ENCODE measurements at places on chromosomes 7 and 10.
A peak's percentile ranks its signal among the peaks of the same experiment; 100 is the strongest.

DNA sequence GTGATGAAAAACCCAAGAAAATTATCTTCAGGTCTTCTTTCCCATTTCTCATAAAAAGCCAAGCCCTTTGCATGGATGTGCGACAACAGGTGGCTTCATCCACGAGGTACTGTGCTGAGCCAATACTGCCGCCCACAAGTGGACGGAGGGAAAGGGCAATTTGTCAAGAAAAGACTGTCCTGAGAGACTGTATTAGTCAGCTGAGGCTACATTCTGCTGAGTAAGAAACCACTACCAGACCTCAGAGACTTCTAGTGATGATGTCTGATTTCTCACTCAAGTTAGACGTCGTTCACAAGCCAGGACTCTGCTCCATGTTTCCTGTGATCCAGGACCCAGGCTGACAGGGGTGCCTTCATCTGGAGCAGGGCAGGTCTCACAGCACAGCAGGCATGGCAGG is 171.5 kb upstream of the CDCA7L start:
- no peak for DNase-seq

DNA sequence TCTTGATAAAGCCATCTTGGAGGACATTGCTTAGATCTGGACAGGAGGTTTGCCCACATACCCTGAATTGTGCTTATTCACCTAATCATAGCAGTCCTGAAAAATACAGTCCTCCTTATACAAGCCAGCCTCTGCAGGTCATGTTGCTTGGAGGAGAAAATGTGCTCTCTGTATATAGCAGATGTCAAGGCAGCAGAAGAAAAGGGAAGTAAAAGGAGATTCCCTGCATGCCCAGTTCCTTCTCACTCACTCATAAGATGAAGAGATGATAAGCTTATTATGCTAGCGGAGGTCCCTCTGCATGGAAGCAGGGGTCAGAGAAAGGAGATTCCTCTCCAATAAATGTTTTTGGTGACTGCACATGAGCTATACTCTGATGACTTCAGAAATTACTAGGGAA is 458.8 kb upstream of the ZMIZ1 start:
- no peak for DNase-seq

DNA sequence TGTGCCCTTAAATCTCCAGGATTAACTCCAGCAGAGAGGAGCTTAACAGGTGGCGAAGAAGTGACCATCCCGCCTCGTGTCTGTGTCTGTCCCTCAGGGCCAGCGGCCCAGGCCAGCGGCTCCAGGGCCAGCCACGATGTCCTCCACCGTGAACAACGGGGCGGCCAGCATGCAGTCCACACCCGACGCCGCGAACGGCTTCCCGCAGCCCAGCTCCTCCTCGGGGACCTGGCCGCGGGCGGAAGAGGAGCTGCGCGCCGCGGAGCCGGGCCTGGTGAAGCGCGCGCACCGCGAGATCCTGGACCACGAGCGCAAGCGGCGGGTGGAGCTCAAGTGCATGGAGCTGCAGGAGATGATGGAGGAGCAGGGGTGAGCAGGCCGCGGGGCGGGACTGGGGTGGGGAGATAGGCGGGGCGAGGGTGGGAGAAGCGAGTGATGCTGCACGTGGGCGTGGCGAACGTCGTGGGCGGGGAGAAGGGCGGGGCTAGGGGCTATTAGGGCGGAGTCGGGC is 33.3 kb downstream of the SRRM3 start:
- no peak for DNase-seq

DNA sequence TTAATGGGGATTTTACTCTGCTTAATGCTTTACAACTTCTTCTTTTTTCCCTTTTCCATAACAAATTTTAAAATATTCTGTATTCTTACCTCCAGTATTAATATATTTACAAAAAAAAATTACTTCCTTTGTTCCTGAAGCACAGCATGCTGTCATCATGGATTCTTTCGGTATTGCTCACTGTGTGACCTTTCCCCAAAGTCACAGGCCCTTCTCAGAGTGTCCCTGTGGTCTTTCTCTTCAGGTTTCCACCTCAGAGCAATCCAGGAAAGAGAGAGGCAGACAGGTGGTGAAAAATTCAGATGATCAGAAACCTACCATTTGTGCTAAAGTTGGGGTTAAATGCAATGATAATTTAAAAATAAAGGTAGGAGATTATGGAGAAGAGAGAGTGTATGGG is 13.0 kb downstream of the AOAH start:
- DNase-seq, result no peak

- DNase-seq, result no peak
Measured at GRCh38 chr7:52775876-52776275, 259.6 kb upstream of the POM121L12 start.

DNA sequence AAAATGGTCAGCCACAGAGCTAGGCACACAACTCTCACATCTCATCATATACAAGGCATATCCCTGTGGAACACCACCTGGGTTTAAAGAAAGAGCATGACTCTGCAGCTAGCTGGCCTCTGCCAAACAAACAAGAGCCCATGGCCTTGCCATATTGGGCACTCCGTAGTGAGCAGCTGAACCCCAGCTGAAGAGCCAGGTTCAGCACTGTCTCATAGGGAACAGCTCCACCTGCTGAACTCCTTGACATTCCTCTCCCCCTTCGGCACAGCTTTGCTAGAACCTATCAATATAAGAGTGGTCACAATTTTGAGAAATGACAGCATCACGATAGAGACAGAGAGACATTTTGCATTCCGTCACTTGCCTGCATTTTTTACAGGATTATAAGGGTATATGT is 20.0 kb downstream of the SORCS1 start:
- no peak for DNase-seq

DNA sequence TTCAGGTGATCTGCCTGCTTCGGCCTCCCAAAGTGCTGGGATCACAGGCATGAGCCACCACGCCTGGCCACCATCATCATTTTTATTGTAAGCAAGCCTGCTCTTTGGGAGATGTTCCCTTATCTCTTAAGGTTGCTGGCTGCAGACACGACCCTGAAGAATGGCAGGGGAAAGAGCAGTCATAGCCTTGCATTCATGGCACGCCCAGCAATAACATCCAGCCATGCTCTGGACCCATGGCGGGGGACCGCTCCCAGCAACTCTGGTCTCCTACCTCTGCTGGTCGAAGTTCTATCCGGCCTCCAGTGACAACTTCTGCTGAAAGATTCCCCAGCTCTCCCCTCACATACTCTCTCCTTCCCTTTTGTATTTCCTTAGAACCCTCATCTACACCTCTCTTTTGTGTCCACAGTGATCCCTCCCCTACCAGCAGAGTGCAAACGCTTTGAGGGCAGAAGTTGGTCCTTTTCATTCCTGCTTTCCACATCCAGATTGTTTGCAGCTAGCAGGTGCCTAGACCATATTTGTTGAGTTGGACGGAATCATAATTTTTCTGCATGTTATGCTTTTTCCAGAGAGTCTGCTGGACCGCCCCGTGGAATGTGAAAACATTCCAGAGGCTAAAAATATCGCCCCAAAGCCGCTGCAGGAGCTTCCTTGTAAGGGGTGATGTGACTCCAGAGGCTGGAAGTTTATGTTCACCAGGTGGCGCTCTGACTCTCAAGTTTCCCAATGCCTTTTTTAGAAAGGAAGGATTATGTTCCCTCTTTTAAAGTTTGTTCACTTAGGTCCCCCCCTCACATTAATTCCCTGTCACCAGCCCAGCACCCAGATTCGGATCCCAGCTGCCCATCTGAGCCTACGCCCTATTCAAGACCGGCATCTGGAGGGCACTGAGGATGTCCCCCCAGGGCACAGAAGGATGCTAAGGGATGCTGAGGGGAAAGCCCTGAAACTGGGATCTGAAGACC is 4.3 kb upstream of the MARVELD1 start:
- peak; percentile 72 for DNase-seq

GRCh38 chr7:56053993-56054392 is 2.4 kb downstream of the CCT6A start:
- no peak for DNase-seq

DNA sequence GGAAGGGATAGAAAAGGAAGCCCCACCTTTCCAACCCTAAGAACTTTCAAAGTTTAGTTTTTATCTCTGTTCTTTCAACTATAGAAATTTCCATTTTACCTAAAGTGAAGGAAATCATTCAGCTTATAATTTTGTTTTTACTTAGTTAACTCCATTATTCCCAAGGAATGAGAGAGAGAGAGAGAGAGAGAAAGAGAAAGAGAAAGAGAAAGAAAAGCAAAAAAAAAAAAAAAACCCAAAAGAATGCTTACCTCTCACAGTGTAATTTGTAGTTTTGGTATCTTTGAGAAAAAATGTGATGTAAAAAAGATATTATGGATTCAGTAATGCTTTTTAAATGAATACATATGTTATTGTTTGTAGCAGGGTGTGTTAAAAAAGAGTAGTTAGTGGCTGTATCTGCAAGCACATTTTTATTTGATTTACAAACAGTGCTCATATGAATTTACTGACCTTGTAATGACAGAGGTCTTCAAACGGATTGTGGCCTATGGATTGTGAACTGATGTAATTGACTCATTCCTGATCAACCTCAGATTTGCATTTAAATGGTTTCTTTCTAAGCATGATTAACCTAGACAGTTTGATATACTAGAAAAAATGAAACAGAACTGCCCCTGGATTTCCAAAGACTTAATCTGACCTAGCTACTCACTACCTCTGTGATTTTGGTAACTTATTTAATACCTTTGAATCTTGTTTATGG is 64.9 kb downstream of the LCOR start:
- DNase-seq, result no peak

GRCh38 chr7:12685550-12685949 is 1.9 kb upstream of the ARL4A start:
- no peak for DNase-seq

DNA sequence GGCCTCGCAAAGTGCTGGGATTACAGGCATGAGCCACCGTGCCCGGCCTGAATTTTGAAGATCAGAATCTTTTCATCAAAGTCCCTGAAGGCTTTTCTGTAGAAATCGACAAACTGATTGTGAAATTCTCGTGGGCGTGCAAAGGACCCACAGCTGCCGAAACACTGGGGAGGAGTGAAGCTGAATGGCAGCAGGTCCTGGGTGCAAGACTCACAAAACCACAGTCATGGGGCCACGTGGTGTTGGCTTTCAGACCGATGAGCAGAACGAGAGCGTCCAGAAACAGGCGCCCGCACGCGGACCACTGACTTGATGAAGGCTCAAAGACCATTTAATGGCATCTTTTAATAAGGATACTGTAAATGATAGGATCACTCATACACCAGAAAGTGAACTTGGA is 24.7 kb upstream of the PRKAR1B start:
- no peak for DNase-seq

- no peak for DNase-seq
Measured at GRCh38 chr10:58457761-58458616, 54.7 kb upstream of the BICC1 start.

DNA sequence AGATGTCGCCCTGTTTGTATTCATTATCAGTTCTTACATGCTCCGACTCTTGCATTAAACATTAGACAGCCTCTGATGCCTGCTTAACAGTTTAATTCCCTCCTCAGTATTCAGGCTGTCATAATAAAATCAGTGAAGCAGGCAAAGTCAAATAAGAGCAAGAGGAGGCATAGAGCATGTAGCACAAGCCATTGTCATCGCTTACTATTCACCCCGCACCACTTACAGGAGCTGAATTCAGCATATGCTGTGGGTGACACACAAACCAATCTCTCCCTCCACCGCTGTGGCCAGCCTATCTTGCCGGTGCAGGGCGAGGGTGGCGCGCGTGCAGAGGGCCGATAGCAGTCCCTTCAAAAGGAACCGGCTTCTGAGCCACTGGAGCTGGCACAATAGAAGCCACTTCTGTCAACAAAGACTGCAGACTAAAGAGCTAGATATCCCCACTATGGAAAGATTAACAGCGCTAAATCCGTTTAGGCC is 433.2 kb upstream of the MGMT start:
- DNase-seq, result no peak

DNA sequence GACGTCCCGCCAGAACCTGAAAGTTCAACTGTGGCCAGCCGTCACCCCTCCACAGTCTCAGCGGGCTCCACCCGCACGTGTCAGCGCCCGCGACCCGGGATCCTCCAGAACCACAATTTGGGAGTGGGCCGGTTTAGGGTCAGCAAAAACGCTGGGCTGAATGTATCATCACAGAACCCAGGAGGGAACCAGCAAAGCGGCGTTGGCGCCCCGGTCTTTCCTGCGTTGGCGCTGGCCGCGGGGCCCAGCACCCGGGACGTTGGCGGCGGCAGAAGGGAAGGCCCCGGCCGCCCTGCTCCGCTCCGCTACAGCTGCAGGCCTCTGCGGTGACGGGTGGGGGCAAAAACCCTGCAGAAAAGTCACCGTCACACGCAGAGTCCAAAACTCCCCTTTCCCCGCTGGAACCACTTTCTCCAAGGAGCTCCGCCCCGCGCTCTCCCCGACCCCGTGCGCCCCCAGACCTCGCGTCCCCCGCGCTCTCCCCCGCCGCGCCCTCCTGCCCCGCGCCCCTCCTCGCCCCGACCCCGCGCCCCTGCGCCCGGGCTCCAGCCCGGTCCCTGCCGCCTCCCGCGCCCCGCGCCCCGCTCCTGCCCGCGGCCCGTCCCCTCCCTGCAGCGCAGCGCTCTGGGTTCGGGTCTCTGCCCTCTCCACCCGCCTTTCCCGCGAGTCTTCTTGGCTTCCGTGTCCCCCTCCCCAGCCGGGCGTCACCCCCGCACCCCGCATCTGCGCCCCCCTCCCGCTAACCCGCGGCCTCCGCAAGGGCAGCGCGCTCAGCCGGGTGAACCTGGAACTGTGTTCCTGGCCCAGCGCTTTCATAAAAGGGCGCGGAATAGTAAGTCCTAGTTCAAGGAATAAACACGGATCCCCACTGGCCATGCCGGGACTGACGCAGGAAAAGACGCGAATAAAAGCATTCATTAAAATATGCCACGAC is 24.0 kb upstream of the RNF32 start:
- no peak for DNase-seq

DNA sequence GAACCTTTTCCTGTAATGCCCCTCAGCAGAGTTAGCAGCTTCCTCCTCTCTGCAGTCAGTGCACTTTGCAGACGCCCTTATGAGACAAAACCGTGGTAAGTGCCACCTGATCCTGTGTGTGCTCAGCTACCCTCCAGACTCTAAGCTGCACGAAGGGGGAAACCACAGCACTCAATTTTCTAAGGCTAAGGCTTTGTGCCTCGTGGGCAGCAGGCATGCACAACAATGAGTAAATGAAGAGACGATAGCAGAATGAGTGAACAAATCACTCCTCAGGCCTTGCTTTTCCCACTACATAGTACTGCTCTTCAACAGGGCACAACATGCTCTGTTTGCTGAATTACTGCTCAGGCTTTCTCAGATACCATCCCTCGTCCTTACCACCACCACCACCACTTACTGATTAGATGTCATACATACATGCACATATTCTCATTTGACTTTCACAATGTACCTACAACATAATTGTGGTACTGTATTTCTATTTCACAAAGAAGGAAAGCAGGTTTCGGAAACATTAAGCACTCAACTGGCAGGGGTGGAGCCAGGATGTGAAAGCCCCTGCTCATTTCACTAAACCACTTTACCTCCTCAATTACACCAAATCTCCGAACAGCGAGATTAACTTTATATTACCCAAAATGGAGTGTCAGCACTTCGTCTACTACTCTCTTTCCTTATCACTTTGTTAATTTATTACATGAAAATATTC is 85.4 kb downstream of the ICA1 start:
- DNase-seq, result no peak

Measured in amniotic stem cell (primary cell).